ENCODE measurements at places on chromosomes 3 and 15. TPM values are rescaled to one million over a fixed set of nuclear protein-coding genes. Genes with fewer than 3 reads are reported as not detected.

DNA sequence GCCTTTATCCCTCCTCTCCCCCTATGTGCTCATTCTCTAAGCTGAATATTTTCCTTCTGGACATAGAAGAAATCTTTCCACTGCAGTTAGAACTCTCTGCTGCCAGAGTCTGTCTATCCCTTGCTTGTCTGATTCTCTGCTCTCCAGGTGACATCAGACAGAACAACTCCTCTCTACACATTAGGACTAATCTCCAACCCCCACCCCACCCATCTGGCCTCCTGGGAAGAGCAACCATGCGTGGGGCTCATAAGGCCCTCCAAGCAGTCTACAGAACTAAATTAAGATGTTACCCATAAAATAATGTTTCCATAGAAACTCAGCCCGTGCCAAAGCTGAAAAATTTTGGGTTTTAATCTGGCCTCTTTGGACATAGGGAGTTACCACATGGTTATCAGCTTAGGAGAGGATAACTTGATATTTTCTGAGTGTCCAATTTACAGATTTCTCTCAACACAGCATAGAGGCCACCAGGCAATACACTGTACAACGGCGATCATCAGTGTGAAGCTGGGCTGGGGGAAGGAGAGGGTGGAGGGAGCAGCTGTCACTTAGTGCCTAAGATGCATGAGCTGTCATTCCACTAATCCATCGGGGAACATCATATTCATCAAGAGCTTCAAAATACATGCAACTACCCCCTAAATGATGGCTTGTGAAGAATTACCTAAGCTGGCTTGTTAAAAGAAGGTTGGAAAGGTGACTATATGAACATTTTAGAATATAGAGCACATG is 199.4 kb downstream of the CLSTN2 start:
- no peak for DNase-seq

DNA sequence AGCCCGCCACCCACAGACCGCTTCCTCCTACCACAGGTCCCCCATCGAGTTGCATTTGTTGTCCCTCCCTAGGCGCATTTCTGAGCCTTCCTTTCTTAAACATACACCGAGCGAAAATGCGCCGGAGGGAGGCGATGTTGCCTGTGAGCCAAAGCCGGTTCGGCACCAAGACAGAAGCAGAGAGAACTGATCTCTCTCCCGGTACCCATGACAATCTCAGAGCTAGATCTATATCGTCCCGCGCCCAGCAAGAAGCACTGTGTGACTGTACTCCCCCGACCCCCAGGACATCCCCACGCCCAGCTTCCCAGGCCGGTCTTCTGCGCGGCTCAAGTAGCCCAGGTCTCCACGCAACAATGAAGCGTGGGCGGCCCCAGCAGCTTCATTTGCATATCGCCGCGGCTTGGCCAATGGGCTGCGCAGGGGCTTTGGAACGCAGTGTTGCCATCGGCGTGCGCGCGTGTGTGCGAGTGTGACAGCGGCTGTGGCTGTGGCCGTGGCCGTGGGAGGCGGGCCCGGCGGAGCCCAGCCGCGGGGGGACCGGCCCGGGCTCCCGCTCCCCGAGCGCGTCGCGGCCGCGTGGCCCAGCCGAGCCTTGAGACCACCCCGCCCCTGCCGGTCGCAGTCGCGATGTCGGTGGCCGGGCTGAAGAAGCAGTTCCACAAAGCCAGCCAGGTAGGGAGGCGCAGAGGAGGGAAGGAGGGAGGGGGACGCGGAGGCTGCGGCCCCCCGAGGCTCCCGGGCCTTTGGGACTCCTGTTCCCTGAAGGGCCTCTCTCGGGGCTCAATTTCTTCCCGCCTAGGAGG is at the start of gene SH3GL3:
TSS of gene SH3GL3 (plus strand) at position 438 of the 806 bp plus-strand sequence. CDS start at position 631, 193 bp downstream.
- peak; percentile 63 for DNase-seq

GRCh38 chr3:4512895-4513616 is 19.9 kb downstream of the ITPR1 start:
- DNase-seq, result no peak

DNA sequence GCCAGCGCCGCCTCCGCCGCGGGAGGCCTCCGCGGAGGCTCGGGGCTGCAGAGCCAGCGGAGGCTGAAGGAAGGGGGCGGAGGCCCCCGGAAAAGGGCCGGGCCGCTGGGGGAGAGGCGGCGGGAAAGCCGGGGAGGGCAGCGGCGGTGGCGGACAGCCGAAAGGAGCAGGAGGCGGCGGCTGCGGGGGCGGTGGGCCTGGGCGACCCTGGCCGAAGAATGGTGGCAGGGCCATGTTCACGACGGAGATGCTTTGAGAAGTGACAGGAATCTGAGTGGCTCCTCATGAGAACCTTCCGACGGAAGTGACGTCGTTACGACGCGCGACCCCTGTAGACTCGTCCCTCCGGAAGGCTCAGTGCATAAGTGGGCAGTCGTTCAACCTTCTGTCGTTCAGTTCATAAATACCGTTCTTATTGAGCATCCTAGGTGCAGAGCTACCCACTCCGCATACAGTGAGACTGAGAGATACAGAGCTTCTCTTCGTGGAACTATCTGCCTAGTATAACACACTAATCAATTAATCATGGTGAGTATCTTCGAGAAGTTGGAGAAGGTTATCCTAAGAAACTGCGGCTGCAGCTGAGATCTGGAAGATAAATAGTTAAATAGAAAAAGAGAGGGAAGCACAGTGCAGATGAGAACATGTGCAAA is at the start of gene PDCD7:
TSS of gene PDCD7 (minus strand) at position 261 of the 653 bp plus-strand sequence. CDS start at position 234, 27 bp downstream.
- DNase-seq, result peak; percentile 66

DNA sequence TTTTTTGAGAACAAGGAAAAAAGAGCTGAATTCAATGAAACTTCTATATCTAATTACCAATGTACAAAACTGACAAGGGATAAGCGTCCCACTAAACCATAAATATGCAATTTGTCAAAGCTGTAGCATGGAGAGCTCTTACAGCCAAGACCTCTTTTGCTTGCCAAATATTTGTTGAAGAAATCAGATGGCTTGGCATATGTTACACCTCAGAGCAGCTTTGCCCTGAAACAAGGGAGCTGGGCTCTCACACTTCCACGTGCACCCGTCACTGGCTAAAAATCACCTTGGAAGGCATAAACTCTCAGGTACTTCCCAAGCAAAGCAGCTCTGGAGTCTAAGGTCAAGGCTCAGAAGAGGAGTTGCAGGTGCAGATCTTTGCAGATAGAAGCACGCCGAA is 324.7 kb upstream of the SLCO3A1 start:
- DNase-seq, result no peak

DNA sequence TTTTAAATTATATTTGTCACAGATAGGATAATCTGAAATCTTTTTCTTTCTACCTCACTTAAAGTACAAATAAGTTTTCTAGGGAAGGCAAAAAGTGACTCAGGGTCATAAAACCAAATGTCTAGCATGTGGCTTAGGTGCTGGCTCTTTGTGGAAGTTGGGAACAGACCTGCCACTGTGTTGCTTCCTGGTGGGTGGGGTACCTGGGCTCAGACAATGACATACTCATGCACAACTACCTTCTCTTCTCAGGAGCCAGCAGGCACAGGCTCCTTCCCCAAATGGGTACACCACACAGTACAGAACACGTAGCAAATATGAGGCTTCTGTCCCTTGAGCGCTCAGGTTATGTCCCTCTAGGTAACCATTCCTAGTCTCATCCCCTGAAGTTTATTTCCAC is 40.1 kb upstream of the MUC13 start:
- DNase-seq, result no peak

GRCh38 chr3:181725830-181726229 is 14.1 kb downstream of the SOX2 start:
- DNase-seq, result no peak

DNA sequence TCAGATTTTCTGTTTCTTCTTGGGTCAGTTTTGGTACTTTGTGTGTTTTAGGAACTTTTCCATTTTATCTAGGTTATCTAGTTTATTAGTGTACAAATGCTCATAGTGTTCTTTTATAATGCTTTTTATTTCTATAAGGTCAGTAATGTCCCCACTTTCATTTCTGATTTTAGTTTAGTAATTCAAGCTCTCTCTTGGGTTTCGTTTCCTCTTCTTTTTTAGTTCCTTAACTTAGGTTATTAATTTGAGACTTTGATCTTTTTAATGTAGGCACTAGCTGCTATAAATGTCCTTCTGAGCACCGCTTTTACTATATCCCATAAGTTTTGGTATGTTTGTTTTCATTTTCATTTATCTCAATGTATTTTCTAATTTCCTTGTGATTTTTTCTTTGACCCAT is 27.0 kb upstream of the CD200R1L start:
- DNase-seq, result no peak

GRCh38 chr3:143001369-143002082 is at the start of gene U2SURP:
Gene U2SURP (plus strand): TSS chr3:143001570. CDS start chr3:143001629, 59 bp downstream.
- peak; percentile 89 for DNase-seq

- peak; percentile 13 for DNase-seq
Observed at GRCh38 chr3:151146071-151146730, 56.8 kb downstream of the GPR171 start.

DNA sequence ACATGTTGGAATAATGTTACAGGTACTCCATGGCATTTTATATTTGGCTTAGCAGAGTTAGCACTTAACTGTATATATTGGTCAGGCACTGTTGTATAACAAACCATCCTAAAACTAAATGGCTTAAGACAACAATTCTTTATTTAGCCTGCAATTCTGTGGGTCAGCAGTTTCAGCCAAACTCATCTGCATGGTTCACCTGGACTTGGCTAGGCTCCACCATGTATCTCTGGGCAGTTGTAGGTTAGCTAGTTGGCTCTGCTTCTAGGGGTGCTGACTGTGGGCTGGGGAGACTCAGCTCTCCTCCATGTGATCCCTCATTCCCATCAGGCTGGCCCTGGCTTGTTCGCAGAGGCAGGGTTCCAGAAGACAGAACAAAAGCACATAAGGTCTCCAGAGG is 34.4 kb downstream of the RARB start:
- no peak for DNase-seq

DNA sequence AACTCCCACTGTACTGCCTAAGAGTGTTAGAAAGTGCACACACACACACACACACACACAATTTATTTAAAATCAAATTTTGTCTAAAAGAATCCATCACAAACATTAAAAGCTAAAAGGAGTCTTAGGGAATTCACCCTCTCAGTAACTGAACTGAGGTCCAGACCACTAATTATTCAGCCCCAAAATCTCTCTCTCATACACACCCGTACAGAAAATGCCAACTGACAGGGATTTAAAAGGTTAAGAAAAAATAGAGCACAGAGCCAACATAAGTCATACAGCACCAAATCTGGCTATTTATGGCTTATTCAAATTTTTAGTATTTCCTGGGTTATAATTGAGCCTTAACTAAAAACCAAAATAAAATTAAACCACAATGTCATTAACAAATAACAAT is 20.7 kb downstream of the GBE1 start:
- no peak for DNase-seq

DNA sequence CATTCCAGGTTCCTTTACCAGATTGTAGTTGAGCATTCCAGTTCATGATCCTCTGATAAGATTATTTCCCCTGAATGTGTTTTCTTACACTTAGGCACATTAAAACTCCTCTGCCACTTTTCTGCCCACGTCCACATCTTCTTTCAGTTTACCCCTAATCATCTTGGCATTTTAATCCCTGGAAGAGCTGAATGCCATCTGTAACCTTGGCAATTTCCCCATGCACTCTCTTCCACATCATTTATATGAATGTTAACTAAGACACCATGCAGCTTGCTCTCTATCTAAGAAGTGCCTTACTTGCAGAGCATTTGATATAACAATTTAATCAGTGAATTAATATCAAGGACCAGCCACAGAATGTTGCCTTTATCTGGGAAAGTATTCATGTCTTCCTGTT is 25.8 kb downstream of the TIMP4 start:
- DNase-seq, result no peak

- no peak for DNase-seq
Observed at GRCh38 chr3:59178698-59179097, 128.9 kb upstream of the CFAP20DC start.

- DNase-seq, result no peak
Observed at GRCh38 chr3:194686816-194687637, 1.3 kb downstream of the FAM43A start.

- no peak for DNase-seq
Observed at GRCh38 chr3:55524565-55525244, 37.6 kb upstream of the WNT5A start.

GRCh38 chr3:33313331-33313730 is 36.1 kb downstream of the FBXL2 start:
- DNase-seq, result no peak

DNA sequence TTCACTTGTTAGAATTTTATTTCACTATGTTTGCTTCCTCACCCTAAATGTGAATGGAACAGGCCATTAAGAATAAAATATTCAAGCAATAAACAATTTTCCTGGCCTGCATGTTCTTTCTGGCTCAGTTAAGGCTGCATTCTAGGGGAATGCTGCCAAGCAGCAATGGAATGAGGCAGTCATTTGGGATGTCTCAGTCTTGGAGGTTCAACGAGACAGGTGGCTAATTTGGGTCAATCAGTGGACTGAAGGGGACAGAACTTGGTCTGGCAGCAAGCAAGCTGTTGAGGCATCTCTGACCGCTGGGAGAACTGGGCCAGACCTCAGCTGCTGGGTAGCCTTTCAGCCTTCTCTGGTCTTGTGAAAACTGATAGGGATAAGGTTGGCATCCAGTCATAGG is 241.6 kb downstream of the NLGN1 start:
- no peak for DNase-seq

GRCh38 chr3:112477891-112478290 is 21.4 kb downstream of the BTLA start:
- no peak for DNase-seq

DNA sequence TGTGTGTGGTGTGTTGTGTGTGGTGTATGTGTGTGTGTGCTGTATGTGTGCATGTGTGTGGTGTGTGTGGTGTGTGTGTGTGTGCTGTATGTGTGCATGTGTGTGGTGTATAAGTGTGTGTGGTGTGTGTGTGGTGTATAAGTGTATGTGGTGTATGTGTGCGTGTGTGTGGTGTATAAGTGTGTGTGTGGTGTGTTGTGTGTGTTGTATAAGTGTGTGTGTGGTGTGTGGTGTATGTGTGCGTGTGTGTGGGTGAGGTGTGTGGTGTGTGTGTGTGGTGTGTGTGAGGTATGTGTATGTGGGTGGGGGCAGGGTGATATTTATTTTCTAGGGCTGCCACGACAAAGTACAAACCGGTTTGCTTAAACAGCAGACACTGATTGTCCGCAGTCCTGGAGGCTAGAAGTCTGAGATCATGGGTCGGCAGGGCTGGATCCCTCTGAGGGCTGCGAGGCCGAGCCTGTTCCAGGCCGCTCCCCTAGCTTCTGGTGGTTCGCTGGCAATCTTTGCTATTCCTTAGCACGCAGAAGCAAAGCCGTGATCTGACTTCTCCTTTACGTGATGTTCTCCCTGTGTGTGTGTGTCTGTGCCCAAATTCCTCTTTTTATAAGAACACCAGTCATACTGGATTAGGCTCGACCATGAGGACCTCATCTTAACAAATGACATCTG is 160.2 kb downstream of the XXYLT1 start:
- DNase-seq, result no peak

DNA sequence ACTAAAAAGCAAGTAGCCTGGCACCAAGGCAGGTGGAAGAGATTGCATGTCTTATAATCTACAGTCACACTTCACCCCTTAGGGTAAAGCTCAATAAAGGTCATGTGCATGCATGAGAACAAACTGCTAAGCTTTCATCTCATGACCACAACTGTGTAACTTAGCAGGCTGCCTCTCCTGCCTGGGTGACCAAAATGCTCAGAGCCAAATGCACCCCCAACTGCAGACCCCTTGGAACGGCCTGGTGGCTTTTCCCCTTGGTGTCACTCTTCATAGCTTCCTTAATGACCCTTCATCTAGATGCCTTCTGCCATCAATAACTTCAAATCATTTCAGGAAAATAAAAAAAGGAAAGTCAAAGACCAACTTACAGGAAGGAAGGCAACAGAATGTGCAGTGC is 88.1 kb downstream of the ADAMTS17 start:
- DNase-seq, result no peak

SERPINI1 gene
- 6.2 TPM for total RNA-seq

PCLAF gene
- not detected for total RNA-seq

FANCD2 gene
- 1.3 TPM for total RNA-seq

PRR20G gene
- not detected for total RNA-seq

IL17RD gene
- 7.9 TPM for total RNA-seq

RARRES1 gene
- 63.8 TPM for total RNA-seq

ZIC1 gene
- total RNA-seq, result not detected
